Midbrain (tissue), 1 donor: ENCODE measurements at places on chromosomes 13 and 19.

- no peak for DNase-seq
Measured at GRCh38 chr19:33348301-33349010, 25.1 kb upstream of the CEBPG start.

DNA sequence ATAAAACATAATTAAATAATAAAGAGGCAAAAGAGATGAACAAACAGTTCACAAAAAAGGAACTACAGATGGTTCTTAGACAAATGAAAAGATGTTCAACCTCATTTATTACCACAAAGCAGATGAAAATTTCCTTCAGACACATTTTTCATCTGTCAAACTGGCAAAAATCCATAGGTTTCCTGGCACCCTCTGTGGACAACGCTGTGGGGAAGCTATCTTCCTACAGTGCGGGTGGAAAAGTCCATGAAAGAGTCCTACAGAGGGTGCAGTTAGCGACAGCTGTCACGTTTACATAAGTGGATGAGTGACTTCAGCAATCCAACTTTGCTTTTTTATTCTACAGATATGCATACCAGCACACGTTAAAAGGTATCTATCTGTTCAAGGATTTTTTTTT lies 30.3 kb upstream of the PDCD5 start:
- no peak for DNase-seq

GRCh38 chr19:40829205-40829604 lies 21.0 kb downstream of the CYP2A6 start:
- DNase-seq: no peak

DNA sequence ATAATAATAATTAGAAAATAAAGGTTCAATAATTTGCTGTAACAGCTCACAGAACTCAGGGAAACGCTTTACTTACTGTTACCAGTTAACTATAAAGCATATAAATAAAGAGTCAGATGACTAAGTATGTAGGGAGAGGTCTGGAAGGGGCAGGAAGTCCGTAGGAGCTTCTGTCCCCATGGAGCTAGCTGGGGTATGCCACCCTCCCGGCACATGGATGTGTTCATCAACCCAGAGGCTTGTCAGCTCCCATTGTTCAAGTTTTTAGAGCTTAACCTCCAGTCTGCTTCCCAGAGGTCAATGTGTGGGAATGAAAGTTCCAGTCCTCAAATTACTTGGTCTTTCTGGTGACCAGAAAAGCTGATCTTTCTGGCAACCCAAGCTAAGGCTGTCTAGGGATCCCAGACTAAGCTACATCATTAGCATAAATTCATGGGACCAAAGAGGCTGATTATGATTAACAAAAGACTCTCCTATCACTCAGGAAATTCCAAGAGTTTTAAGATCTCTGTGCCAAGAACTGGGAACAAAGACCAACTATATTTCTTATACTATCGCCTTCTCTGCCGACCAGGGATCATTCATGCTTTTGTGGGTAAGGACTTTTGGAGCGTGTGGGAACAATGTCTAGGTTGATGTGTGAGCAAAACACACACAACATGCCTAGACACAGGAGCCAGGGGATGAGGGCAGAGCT lies 31.7 kb upstream of the ZNF507 start:
- DNase-seq: no peak

DNA sequence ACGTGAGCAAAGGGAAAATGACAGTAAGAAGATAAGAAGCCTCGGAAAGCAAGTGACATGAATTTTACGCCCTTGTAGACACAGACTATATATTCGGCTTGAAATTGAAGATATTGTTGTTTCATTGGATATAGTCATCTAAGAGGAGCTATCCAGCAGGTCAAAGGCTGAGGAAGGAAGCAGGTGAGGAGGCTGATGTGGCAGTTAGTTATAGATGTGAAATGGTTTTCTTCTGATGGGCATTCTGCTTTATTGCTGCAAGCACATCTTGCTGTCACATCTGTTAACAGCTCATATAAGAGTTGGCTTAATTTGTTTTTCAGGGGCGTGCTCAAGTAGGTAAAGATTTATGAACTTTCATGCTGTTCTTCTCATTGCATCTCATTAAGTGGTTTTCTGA lies 146.1 kb downstream of the KLF5 start:
- DNase-seq: no peak

DNA sequence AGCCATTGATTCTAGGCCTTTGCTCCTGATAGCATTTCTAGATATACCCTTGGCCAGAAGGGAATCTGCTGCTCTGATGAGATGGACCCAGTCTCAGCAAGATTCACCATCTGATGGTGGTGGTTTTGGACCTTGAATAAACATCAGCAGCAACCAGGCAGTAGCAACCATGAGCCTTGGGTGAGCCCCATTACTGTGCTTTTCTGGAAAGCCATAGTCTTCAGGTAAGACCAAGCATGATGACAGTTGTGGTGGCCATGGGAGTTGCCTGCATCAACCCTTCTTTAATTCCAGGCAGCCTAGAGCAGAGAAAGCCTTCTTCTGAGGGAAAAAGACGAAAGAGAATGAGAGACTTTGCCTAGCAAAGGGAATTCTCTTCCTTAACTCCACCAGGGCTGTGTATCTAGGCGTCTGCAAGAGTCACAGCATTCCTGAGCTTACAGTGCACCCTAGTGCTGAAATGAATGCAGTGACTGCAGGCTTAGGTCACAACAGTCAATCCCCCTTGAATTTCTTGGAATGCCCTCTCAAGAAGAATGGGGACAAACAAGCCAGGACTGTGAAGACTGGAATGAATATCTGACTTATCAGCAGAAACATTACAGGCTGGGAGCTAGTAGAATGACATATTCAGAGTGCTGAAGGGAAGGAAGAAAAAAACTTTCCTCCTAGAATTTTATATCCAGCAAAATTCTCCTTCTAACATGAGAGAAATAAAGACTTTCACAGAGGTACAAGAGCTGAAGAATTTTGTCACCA lies 942.4 kb upstream of the PCDH20 start:
- peak; percentile 5 for DNase-seq

DNA sequence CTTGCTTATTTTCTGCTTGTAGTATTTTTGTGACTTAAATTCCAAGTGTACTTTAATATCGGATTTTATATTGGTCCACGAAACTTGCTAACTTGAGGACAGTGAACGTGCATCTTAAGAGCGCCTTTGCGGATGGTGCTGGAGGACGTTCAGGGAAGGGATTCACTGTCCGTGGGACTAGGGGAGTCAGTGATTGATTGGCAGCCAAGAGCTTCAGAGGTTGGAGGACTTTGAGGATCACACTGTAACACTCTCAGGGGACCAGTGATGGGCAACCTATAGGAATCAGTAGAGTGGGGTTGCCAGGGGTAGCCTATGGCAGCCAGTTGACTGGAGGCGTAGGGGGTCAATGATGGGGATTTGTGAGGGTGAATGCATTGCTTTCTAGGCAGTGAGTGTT lies 516 bp downstream of the ZNF175 start:
- DNase-seq: no peak

GRCh38 chr19:52277471-52277870 lies 8.1 kb downstream of the ZNF766 start:
- no peak for DNase-seq

GRCh38 chr13:25204863-25205262 lies 32.8 kb upstream of the AMER2 start:
- no peak for DNase-seq

GRCh38 chr13:83151308-83151660 lies 731.0 kb downstream of the SLITRK1 start:
- DNase-seq: no peak

DNA sequence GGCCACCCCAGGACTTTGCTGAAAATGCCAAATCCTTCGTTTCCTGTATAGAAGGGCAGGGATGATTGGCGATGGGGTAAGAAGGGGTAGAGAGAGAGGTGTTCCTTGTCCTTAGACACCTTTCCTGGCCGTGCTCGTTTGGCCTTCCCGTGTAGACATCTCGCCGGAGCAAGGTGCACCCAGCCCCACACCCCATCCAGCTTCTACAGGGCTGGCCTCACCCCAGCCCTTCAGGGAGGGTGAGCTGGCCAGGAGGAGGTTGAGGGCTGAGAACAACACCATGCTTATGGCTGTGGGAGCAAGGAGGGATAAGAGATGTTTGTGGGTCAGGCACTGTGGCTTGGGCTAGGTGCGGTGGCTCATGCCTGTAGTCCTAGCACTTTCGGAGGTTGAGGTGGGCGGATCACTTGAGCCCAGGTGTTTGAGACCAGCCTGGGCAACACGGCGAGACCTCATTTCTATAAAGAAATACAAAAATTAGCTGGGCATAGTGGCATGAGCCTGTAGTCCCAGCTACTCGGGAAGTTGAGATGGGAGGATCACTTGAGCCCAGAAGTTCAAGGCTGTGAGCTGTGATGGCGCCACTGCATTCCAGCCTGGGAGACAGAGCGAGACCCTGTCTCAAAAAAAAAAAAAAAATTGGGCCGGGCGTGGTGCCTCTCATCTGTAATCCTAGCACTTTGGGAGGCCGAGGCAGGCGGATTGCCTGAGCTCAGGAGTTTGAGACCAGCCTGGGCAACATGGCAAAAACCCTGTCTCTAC lies 15.5 kb downstream of the SMARCA4 start:
- DNase-seq: no peak

DNA sequence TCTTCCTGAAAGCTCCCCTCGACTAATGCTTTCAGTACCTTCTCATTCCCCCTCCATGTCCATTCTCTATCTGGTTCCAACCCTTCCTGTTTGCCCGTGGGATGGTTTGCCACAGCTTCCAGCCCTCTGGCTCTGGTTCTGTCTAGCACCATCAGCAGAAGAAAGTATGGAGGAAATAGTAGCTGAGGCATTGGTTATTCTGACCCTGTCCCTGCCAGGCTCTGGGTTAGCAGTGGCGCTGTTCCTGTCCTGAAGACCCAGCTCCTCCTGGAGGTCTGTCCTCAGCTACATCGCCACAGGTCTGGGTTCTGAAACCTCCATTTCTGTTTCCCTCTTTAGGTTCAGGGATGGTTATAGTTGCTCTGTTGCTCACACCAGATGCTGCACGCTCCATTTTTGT lies 604.6 kb upstream of the GPC6 start:
- no peak for DNase-seq

DNA sequence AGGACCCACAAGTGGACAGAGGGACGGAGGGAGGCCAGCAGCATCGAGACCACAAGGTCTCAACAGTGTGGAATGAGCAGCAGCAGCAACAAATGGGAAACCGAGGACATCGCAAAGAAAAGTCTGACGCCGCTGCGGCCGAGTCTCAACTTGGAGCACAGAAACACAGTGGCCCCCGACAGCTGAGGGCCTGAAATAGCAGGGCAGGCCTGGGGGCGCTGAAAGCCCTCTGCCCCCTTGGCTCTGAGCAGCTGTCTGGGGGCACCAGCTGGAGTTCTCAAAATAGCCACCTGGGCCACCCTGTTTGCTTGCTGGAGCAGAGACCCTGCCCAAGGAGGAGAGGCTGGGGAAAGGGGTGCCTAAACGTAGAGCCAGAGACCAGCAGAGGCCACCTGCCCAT lies 5.9 kb upstream of the ISYNA1 start:
- no peak for DNase-seq

- no peak for DNase-seq
Measured at GRCh38 chr13:108083056-108083455, 132.3 kb downstream of the LIG4 start.

DNA sequence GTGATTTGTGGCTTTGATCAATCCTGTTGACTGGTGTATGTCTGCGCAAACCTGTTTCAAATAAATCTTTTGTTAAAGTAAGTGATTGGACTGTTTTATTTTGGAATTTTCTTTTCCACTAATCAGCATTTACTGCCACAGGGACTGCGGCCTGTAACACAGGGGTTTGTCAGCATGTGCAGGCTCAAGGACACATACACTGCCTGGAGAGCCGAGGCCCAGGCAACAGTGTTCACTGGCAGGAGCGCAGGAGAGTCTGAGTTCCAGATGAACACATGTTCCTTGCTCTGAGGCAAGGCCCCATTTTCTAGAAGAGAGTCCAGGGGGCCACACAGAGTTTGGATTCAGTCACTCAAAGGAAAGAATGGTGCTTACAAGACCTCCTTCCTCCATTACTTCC lies 26.0 kb downstream of the SHISA2 start:
- DNase-seq: no peak

DNA sequence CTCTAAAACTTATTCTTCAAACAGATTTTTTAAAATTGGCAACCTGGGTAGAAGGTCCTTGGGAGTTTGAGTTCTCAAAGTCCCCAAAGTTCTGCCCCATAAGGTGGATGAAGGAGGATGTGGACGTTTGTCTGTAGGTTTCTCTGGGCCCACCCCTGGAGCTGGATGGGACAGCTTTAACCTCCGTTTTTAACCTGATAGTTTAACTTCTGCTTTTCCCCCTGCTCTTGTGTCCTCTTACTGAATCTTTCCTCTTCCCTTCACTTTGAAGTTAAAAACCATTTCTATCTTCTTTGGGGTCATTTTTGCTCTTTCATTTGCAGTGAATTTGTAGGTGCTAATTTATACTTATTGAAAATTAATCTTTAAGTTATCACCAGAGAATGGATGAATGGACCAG lies 79.1 kb downstream of the ESD start:
- no peak for DNase-seq

DNA sequence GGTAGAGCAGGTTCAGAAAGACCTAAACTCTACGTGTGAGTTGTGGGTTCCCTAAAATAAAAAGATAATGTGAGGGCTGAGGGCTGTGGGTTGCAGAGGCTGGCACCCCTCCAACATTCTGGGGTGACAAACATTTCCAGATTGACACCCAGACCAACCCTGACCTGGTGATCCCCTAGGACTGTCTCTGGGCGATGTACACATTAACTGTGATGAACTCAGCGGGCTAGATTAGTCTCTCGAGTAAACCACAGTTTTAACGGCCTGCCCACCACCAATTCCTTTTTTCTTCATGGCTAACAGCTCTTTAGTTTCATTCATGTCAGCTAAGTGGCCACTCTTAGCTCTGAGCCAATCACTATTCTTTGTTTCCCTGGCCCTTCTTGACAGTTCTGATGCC lies 24.8 kb downstream of the SIAH3 start:
- no peak for DNase-seq

GRCh38 chr13:25778808-25779305 lies 273.0 kb downstream of the SHISA2 start:
- DNase-seq: no peak

DNA sequence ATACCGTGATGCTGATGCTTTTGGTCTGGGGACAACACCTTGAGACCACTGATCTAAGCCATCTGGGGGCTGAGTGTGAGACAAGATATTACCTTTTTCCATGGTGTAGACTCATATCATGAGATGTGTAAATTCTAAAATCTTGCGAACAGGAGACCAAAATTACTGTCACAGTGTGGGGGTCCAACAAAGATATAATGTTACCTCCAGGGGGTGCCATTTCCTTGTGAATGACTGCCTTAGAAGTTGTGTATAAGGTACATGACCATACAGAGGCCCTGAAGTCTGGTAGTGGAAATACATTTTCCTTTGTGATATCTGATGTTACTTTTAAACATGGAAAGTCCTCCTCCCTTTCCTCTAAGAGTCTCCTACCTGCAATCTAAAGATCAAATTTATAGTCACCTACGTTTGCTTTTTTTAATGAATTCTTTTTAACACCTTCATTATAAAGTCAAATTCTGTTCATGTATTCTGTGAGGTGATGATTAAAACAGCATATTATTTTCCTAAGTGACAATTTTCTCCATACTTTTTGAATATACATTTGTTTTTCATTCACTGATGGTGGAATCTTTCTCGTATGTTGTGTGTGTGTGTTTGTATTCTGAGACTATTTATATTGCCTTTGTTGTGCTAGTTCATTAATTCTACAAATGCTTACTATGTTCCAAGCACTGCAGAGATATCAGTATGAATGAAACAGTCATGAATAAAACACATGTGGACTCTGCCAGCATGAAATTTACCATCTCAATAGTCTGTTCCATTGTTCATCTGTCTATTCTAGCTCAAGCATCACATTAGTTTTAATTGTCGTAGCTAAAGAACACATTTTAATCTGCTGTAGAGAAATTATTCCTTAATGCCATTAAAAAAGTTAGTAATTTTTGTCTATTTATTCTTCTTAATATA lies 113.7 kb downstream of the RFC3 start:
- peak; percentile 42 for DNase-seq

GRCh38 chr19:48989701-48990291 lies 3.3 kb downstream of the GYS1 start:
- DNase-seq: peak; percentile 31
